Myocyte (in vitro differentiated cells): ENCODE measurements at places on chromosomes 2 and 18. TPM values are rescaled to one million over a fixed set of nuclear protein-coding genes. Genes with fewer than 3 reads are reported as not detected.

Gene FHL2
- 42.0 and 47.4 TPM in 2 replicates for total RNA-seq

Gene EVA1A
- total RNA-seq: 3.2 and 4.4 TPM in 2 replicates

Gene TUBA3E
- not detected in 2 replicates for total RNA-seq

Gene LRRC30
- total RNA-seq: not detected in 2 replicates

Gene GCKR
- not detected in 2 replicates for total RNA-seq

Gene PIAS2
- 38.5 and 38.9 TPM in 2 replicates for total RNA-seq

Gene TRIM43
- not detected in 2 replicates for total RNA-seq

Gene COL4A3
- total RNA-seq: 0.08 and 1.4 TPM in 2 replicates

Gene SLC9A4
- 0.24 and 0.42 TPM in 2 replicates for total RNA-seq

Gene CPLX4
- total RNA-seq: not detected in 2 replicates

Gene UGT1A3
- not detected in 2 replicates for total RNA-seq

Gene UPP2
- total RNA-seq: not detected in 2 replicates

Gene C2orf66
- total RNA-seq: not detected in 2 replicates

Gene CYS1
- total RNA-seq: 0.16 and 1.1 TPM in 2 replicates

Gene CNGA3
- 0.10 TPM in 1 of 2 replicates, not detected in the other for total RNA-seq

Gene DNAH7
- total RNA-seq: 0.80 and 1.4 TPM in 2 replicates

Gene ST8SIA5
- total RNA-seq: 3.0 and 3.6 TPM in 2 replicates

Gene CD28
- 0.45 and 0.57 TPM in 2 replicates for total RNA-seq

Gene MYL1
- total RNA-seq: 391 and 635 TPM in 2 replicates

Gene CRYGD
- not detected in 2 replicates for total RNA-seq

Gene MAPK4
- total RNA-seq: not detected in 2 replicates

Gene EVX2
- total RNA-seq: not detected in 2 replicates

Gene RHBDD1
- 9.9 and 10.8 TPM in 2 replicates for total RNA-seq

Gene ROCK2
- total RNA-seq: 27.2 and 41.1 TPM in 2 replicates

Gene SCG2
- 81.7 and 112 TPM in 2 replicates for total RNA-seq

Gene FAM110C
- not detected in 2 replicates for total RNA-seq

Gene EPC2
- 16.0 and 20.6 TPM in 2 replicates for total RNA-seq

Gene RIT2
- total RNA-seq: not detected in 2 replicates

Gene CRIM1
- 38.8 and 41.2 TPM in 2 replicates for total RNA-seq

Gene POU3F3
- total RNA-seq: not detected in 2 replicates

Gene DCDC2C
- not detected in 2 replicates for total RNA-seq

Gene COLEC12
- 1.5 and 2.7 TPM in 2 replicates for total RNA-seq

Gene USP37
- 9.8 and 16.8 TPM in 2 replicates for total RNA-seq

Gene ZNF516
- 11.3 TPM in 2 replicates for total RNA-seq

Gene PLB1
- total RNA-seq: 0.24 and 0.31 TPM in 2 replicates

Gene LAMA1
- total RNA-seq: 0.56 and 0.62 TPM in 2 replicates

Gene CDK15
- 5.9 and 6.7 TPM in 2 replicates for total RNA-seq

Gene CGREF1
- 0.27 and 0.62 TPM in 2 replicates for total RNA-seq

Gene KRTCAP3
- not detected in 2 replicates for total RNA-seq

Gene MGAT4A
- total RNA-seq: 0.16 and 2.0 TPM in 2 replicates
